Smooth muscle cell of the pulmonary artery (primary cell): ENCODE measurements at places on chromosomes 2 and 18. TPM values are rescaled to one million over a fixed set of nuclear protein-coding genes. Genes with fewer than 3 reads are reported as not detected.

The SAG gene
- not detected in 2 replicates for total RNA-seq

The UGT1A4 gene
- not detected in 2 replicates for total RNA-seq

The SH3RF3 gene
- total RNA-seq: 7.8 and 10.8 TPM in 2 replicates

The GKN1 gene
- total RNA-seq: not detected in 2 replicates

The CCDC141 gene
- 0.53 and 0.78 TPM in 2 replicates for total RNA-seq

The MROH2A gene
- total RNA-seq: not detected in 2 replicates

The NLRC4 gene
- total RNA-seq: 0.03 TPM in 1 of 2 replicates, not detected in the other

The LYPD6 gene
- total RNA-seq: 0.07 TPM in 1 of 2 replicates, not detected in the other

The IL1B gene
- total RNA-seq: 2.6 and 11.9 TPM in 2 replicates

The FAM228A gene
- 0.72 and 3.2 TPM in 2 replicates for total RNA-seq

The WNT6 gene
- not detected in 2 replicates for total RNA-seq

The VAMP5 gene
- total RNA-seq: 13.7 and 15.9 TPM in 2 replicates

The CD8B2 gene
- total RNA-seq: not detected in 2 replicates

The TXNDC2 gene
- not detected in 2 replicates for total RNA-seq
